HAP-1 (cell line): ENCODE measurements at places on chromosomes 12 and 14.

GRCh38 chr14:101861464-101861863, 100.0 kb downstream of the PPP2R5C start:
- no peak for DNase-seq

GRCh38 chr12:87612996-87613395, 416.2 kb downstream of the C12orf50 start:
- no peak for DNase-seq

DNA sequence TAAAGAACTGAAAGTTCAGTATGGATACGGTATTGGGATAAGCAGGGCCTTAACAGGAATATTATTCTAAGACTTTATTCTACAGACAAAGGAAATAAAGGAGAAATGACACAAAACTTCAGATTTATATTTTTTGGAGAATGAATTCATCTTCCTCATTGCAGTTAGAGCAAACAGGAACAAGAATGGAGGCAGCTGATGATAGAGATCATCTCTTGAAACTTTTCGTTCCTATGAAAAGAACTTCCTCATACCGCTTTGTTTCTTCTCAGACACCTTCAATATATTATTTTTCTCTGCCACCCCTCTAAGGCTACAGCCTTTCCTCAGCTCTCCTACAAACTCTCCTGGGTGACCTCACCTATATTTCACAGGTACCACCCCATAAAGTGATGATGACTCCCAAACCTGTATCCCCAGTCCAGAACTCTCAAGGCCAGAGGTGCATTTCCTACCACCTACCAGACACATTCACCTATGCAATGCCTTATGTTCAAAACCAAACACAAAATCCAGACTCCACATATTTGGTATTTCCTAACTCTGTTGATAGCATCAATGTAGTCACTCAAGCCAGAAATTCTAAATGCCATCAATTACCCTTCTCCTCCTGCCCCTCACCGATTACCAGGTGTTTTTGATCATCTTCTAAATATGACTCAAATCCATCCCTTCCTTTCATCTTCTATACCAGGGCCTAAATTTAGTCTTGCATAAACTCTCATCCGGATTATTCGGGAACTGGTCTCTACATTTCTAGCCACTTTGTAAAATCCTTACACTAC, 7.4 kb downstream of the MAP4K5 start:
- DNase-seq, result no peak

- no peak for DNase-seq
Measured at GRCh38 chr14:99609245-99610170, 5.5 kb upstream of the CCDC85C start.

DNA sequence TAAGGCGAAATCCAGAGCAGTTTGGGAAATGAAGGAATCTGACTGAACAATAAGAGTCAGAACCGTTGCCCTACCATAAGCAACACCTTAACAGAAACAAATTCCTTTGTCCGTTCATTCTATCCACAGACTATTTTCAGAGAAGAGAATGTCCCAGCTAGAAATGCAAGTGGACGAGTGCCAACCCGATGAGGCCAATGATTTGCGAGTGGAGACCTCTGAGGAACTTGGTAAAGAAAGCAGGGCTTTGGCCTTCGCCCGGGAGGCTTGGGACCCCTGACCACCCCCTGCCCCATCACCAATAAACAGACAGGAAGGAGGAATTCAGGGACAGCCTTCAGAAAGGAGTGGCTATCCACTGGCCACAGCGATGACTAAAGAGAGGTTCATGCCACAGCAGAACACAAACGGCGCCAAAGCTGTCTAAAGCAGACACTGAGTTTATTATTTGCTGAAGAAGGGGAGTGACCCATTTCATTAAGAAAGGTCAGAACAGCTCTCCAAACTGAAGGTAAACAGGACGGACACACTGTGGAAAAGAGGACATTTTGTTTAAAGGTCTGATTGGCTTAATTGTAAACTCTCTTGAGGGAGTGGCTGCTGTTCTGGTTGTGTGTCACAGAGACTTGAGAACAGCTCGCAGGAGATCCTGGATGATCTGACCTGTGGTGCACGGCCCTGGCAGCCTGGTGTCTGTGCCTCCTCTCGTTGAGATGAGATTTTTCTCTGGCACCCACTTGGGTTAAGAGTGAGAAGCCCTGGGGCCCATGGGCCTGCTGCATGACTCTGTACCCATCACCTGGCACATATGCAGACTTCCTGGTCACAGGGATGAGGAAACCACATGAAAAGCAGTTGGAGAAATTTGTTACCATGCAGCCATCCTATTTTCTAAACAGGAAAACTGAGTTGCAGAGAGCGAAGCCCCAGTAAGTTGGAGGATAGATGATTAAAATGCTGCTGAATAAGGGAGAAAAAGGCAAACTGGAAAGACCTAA, 142.0 kb upstream of the PZP start:
- DNase-seq, result no peak
